ENCODE measurements at places on chromosomes 3 and 15.

- peak; percentile 50 for DNase-seq
Measured at GRCh38 chr15:31457631-31458526, 131.2 kb downstream of the KLF13 start.

DNA sequence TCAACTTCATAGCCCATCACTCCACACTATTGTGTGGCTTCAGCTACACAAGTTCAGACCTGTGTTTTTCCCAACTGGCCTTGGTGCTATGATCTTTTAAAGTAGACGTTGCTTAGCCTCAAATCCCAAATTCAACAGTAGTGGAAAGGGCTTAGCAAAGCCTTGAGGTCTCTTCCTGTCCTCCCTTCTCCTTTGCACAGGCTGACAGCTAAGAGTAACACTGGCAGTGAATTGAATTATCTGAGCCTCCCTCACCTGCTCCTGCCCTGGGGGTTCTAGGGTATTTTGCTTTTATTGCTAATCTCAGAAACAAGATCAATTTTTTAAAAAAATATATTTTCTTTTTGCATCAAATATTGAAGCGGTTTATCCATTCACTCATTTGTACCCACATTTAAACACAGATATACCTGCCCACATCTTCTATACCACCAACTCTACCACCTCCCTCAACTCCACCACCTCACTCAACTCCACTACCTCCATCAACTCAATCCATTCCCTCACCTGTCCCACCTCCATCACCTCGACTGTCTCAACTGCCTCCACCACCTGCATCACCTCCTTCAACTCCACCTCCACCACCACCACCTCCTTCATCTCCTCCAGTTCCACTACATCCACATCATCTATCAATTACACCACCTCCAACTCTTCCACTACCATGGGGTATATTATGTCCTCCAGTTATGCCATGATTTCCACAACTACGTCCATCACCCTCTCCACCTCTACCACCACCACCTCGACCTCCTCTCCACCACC is 10.1 kb upstream of the FGD5 start:
- no peak for DNase-seq

DNA sequence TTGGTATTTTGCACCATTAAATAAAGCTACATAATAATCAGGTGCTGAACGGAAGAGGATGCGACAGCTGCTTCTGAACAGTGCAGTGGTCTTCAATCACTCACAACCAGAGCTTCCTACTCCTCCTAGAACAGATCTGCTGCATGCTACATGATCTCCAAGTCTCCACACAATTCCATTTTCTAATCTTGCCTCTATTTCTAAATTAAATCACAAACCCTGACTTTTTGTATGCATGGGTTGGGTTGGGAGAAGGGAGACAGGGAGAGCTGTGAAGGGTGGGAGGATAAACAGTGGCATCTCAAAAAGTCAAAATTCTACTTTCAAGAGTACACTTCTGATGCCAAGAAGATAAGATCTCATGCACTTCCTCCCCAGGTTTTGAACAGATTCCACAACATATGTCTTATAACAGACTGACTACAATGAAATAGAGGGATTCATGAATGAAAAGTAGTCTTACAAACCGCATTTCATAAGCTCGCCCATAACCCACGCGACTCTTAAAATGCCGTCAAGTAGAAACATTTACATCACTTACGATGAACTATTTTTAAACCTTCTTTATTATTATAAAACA is 57.2 kb downstream of the CHSY1 start:
- no peak for DNase-seq

GRCh38 chr3:96319166-96319565 is 495.2 kb upstream of the EPHA6 start:
- DNase-seq = no peak

GRCh38 chr15:70166506-70167087 is 68.9 kb upstream of the TLE3 start:
- DNase-seq = peak; percentile 44

GRCh38 chr15:70795311-70795665 is 31.9 kb upstream of the UACA start:
- DNase-seq = no peak

GRCh38 chr3:31918179-31919150 is 62.6 kb downstream of the OSBPL10 start:
- DNase-seq = no peak

DNA sequence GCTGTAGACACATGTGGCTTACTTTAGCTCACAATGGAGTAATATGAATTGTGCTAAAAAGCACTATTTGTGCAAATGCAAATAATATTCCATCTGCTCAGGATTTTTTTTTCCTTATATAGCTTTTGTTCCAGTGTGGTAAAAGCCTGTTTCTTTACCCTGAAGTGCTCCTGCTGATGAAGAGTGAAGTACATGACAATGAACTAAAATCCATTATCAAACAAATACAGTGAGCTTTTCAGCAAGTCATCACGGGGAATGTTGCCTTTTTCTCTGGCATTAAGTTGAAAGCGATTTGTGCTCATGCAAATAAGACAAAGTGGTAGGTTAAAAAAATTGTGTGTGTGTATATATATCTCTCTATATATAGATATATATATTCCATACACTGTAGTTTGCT is 28.6 kb upstream of the CCDC39 start:
- DNase-seq = no peak

DNA sequence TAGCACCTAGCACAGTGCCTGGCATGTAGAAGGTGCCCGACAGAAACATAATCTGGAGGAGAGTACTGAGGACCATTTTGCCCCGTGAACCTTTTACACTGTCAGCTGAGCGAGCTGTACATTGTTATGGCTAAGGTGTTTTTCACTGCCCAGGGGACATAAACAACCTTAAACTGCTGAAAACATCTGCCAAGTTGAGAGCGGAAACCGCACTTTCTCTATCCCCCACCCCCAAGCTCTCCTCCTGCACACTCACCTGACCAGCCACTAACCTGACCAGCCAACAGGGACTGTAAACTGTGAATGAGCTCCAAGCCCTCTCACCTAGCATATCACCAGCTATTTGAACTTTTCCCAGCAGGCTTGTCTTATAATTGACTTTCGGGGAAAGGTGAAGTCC is 17.6 kb downstream of the RAB43 start:
- no peak for DNase-seq

GRCh38 chr3:50050361-50050760 is 38.4 kb upstream of the RBM5 start:
- DNase-seq = no peak

- DNase-seq = no peak
Measured at GRCh38 chr15:88147760-88148159, 108.8 kb downstream of the NTRK3 start.

GRCh38 chr15:99305761-99306505 is 54.7 kb downstream of the LRRC28 start:
- no peak for DNase-seq

- DNase-seq = no peak
Measured at GRCh38 chr15:28961391-28961790, 75.6 kb downstream of the APBA2 start.

GRCh38 chr15:71384501-71384900 is 269.2 kb downstream of the THSD4 start:
- no peak for DNase-seq

DNA sequence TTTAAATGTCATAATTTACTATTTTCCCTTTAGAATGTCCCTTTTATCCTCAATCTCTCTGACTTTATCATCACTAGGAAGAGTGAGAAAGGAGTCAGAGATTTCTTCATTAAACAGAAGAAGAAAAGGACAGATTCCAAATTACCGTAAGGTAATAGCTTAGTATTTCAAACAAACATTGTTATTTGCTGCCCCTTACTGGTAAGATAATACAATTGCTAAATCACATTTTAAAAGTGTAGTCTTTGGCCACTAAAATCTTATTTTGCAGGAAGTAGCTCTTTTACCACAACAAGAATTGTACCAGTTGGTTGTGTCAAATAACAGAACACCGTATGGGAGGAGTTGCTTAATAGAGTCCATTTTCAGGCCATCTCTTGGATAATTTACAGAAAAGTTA is 53.7 kb downstream of the CGGBP1 start:
- DNase-seq = no peak

- DNase-seq = no peak
Measured at GRCh38 chr3:13103416-13104058, 30.3 kb upstream of the IQSEC1 start.

GRCh38 chr3:81726735-81727134 is 34.7 kb downstream of the GBE1 start:
- DNase-seq = no peak

Measured in natural killer cell treated with Interleukin-12 subunit alpha and Interleukin-12 subunit beta and Interleukin-15 and Interleukin-18, amount 100 ng/mL, for 72 hours (primary cell).